ENCODE measurements at places on chromosomes 7 and 10. TPM values are rescaled to one million over a fixed set of nuclear protein-coding genes. Genes with fewer than 3 reads are reported as not detected.
A peak's percentile ranks its signal among the peaks of the same experiment; 100 is the strongest.

The ZNF25 gene
- 19.4 TPM for polyA plus RNA-seq

The ZNF282 gene
- polyA plus RNA-seq = 23.9 TPM

The ANXA8L1 gene
- polyA plus RNA-seq = 2.1 TPM

The MSANTD7 gene
- 16.8 TPM for polyA plus RNA-seq

The HMX2 gene
- not detected for polyA plus RNA-seq

The PLAU gene
- polyA plus RNA-seq = 1.9 TPM

- H3K36me3 ChIP-seq = no peaks in the 10 kb centered on the region
- H3K4me3 ChIP-seq = no peak overlapping the region
- DNase-seq = no peak
- no peak overlapping the region for H3K27ac ChIP-seq
- no peaks in the 10 kb centered on the region for H3K4me1 ChIP-seq
Measured at GRCh38 chr10:113522460-113522859, 30.4 kb upstream of the HABP2 start.

DNA sequence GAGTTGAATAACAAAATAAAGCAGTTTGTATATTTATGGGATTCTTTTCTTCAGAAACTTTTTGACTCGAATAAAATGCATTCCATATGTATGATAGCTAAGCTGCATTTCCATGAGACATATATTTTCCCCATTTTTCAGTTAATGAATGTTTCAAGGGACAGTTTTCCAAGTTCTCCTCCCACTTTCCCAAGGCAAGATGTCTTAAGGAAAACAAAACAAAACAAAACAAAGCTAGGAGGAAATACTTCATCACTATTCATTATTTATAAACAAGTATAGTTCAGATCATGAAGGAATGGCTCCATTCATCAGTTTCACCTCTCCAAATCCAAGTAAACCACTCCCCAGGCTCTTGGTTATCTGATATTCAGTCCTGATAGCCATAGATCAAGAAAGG is 261.0 kb downstream of the WDR11 start:
- no peak overlapping the region for H3K4me3 ChIP-seq
- H3K4me1 ChIP-seq = no peaks in the 10 kb centered on the region
- no peak overlapping the region for H3K27ac ChIP-seq
- H3K36me3 ChIP-seq = no peaks in the 10 kb centered on the region

GRCh38 chr7:1027242-1028043 is 16.9 kb upstream of the GPR146 start:
- peaks cover 15% of the 10 kb centered on the region for H3K36me3 ChIP-seq
- peak overlapping the region; percentile 72 for H3K4me3 ChIP-seq
- H3K4me1 ChIP-seq = peaks cover 9% of the 10 kb centered on the region
- no peak for DNase-seq
- H3K27me3 ChIP-seq = no peaks in the 10 kb centered on the region

DNA sequence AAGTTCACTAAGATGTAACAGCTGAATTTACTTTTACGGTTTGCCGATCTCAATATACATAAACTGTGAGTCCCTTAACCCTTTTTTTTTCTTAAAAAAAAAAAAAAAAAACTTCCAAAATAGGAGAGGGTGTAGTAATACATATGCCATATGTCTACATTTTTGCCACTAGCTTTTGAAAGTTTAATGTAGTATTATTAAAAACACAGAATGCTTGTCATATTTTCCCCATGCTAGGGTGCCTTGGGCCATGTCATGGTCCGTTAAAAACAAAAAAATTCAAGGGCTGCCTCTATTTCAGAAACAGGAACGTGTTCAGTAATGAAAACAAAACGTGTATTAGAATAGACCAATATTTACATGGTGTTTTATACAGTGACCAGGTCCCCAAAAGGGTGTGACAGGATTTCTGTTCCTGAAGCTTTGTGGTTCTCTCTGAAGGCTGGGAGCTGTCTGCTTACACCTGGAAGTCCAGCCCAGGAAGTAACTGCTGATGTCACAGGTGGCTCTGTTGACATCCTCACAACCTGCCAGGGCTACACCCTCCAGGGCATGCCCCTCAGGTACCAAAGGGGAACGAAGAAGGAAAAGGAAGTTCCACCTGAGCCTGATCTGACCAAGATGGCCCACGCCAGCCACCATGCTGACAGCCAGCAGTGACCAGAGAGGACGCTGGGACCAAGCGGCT is 79.0 kb downstream of the COBL start:
- DNase-seq = no peak
- H3K27me3 ChIP-seq = no peaks in the 10 kb centered on the region
- H3K27ac ChIP-seq = no peak overlapping the region
- H3K36me3 ChIP-seq = no peaks in the 10 kb centered on the region
- H3K4me1 ChIP-seq = no peaks in the 10 kb centered on the region
- H3K4me3 ChIP-seq = no peak overlapping the region

- no peaks in the 10 kb centered on the region for H3K36me3 ChIP-seq
- no peaks in the 10 kb centered on the region for H3K27me3 ChIP-seq
- H3K4me3 ChIP-seq = no peak overlapping the region
- DNase-seq = no peak
Measured at GRCh38 chr10:34745244-34745643, 69.9 kb downstream of the PARD3 start.

DNA sequence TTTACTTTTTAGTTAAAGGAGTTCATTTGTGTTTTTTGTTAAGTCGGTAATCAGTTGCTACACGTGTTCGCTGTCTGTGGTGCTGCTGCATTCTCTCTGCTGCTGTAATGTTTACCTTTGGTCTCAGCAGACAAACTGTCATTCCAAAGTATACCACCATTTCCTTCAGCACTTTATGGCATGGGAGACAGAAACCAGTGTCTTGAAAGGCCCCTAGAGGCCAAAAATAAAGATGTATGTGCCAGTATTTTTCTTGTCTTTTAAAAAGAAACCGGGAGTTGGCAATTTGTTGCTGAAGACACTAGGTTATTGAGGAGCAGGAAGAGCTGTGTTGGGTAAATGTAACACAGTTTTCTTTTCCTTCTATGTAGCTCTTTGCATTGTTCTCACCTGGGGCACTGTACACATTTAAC is 24.1 kb downstream of the ZNF92 start:
- peaks cover 60% of the 10 kb centered on the region for H3K36me3 ChIP-seq
- no peak overlapping the region for H3K27ac ChIP-seq
- no peak overlapping the region for H3K4me3 ChIP-seq
- no peak for DNase-seq

GRCh38 chr10:62760401-62760800 is 44.1 kb upstream of the ADO start:
- no peak overlapping the region for H3K27ac ChIP-seq
- H3K4me3 ChIP-seq = no peak overlapping the region
- H3K36me3 ChIP-seq = no peaks in the 10 kb centered on the region
- peaks cover 23% of the 10 kb centered on the region for H3K4me1 ChIP-seq
- H3K27me3 ChIP-seq = no peaks in the 10 kb centered on the region
- no peak for DNase-seq

DNA sequence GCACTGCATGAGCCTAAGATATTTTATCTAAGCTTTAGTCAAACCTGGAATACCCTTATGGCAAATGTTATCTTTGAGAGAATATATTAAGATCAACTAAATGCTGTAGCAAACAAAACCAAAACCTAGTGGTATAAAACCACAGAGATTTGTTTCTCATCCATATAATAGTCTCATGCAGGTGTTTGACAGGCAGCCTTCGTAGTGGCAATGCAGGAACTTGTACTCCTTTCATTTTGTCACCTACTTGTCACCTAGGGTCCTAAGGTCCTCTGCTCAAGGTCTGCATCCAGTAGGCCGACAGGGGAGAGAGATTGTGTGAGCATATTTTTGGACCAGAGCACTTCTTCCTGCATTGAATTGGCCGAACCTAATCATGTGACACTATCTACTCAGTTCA is 352.6 kb downstream of the GPR37 start:
- no peaks in the 10 kb centered on the region for H3K36me3 ChIP-seq
- no peak for DNase-seq
- H3K4me3 ChIP-seq = no peak overlapping the region
- H3K27ac ChIP-seq = no peak overlapping the region
- no peaks in the 10 kb centered on the region for H3K27me3 ChIP-seq

DNA sequence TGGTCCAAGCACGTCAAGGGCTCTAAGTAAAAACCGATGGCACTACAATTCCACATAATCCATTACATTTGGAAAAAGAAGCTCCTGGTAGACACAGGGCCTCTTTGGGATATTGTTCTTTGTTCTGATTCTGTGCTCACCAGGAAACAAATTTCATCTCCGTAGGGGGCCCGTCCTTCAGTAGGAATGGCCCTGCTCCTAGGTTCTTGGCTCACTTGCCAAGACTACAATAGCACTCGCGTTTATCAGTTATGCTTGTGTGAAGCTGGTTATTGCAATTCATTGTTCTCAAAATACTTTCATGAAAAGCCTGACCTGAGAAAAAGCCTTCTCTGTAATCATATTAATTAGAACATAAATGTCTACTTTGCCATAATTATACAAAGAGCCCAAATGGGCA is 10.3 kb upstream of the ZC3HAV1L start:
- no peaks in the 10 kb centered on the region for H3K27me3 ChIP-seq
- peaks cover 19% of the 10 kb centered on the region for H3K4me1 ChIP-seq
- H3K4me3 ChIP-seq = no peak overlapping the region
- no peak for DNase-seq
- no peak overlapping the region for H3K27ac ChIP-seq
- H3K36me3 ChIP-seq = no peaks in the 10 kb centered on the region

- DNase-seq = no peak
- H3K4me3 ChIP-seq = no peak overlapping the region
- no peaks in the 10 kb centered on the region for H3K4me1 ChIP-seq
- no peaks in the 10 kb centered on the region for H3K36me3 ChIP-seq
- H3K27me3 ChIP-seq = no peaks in the 10 kb centered on the region
- no peak overlapping the region for H3K27ac ChIP-seq
Measured at GRCh38 chr7:121798896-121799295, 74.1 kb upstream of the PTPRZ1 start.

- H3K4me3 ChIP-seq = peak within 1 kb of the TSS; percentile 57
- peaks cover 6% of the 10 kb centered on the region for H3K4me1 ChIP-seq
- peak within 1 kb of the TSS; percentile 92 for H3K27ac ChIP-seq
Measured at GRCh38 chr7:37920305-37920848, at the start of gene EPDR1. Gene EPDR1, plus strand, starts transcription at chr7:37920640. Its CDS starts 300 bp downstream, at chr7:37920940.

Measured in left lung (tissue), 14 donors.